Astrocyte of the hippocampus (primary cell): ENCODE measurements at places on chromosomes 7 and 10.

DNA sequence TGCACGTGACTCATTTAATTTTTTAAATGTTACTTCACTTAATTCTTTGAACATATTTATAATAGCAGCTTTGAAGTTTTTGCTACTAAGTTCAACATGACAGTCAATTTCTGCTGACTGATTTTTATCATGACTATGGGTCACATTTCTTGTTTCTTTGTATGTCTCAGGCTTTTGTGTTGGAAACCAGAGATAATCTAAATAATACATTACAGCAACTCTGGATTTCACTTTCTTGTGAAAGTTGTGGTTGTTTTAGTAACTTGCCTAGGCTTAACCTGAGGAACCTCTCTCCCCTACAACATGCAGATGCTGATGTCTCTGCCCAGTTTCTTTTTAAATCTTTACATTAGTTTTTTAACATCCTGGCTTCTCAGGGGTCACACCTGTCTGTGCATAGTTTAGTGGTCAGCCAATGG, 180.8 kb downstream of the CCDC71L start:
- no peak for DNase-seq

GRCh38 chr7:7756577-7756976, 38.2 kb upstream of the RPA3 start:
- no peak for DNase-seq

DNA sequence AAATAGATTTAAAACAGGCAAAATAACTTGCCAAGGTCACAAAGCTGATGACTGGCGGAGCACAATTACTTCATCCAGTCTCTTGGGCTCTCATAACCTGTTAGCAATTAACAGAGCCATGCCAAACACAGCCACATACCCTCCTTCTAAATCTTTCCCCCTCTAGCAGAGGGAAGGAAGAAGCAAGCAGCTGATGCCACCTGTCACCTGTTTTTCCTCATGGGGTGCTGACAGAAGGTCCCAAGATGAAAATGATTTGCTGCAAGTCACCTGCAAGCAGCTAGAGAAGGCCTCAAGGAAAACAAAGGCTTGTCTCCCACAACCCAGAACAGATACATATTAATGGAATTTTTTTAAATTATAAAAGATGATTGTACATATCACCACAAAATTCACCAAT, 117.8 kb downstream of the GFRA1 start:
- no peak for DNase-seq

DNA sequence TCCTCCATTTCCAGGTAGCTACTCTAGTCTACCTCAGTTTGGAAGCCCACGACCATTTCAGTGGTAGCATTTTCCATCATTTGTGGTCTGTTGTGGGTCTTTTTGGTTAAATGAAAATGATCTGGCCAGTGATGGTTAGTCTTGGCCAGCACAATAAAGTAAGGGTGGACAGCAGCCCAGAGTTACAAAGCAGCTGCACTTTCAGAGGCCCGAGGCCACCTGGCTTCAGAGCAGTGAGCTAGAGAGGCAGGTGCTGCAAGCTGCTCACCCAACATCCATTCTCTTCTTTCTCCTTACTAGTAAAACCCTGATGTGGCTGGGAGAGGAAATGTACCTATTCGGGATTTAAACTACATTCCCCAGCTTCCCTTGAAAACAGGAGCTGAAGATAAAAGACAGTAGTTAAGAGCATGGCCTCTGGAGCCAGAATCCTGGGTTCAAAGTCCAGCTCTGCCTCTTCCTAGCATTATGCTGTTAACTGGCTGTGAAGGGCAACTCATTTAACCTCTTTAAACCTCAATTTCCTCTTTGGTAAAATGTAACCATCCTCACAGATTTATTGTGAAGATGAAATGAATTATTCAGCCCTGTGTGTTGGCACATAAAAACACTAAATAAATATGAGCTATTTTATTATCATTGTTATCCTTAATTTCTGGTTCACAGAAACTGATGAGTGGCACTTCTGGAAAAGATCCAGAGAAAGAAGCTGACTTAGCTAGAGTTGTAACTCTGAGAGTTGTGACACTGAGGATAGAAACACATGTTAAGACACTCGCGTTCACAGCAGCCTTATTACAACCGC, 517.4 kb downstream of the PARD3 start:
- peak; percentile 42 for DNase-seq

- no peak for DNase-seq
These were observed 625 bp downstream of the RP9 start for GRCh38 chr7:33108554-33109004.

DNA sequence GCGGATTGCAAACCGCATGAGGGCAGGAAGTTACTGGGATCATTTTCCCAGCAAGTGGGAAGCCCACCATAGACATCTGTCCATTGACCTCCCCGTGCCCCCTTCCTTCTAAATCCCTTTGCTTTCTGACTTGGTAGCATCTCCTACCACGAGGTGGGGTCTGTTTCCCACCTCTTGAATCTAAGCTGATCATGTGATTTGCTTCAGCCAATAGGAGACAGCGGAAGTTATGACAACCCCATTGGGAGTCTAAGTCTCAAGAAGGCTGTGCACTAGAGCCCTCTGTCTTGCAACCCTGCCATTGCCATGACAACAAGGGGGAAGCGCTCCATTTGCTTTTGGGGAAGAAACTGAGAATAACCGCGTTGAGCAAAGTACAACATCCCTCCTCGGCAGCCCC, 39.2 kb upstream of the CARD11 start:
- no peak for DNase-seq

- DNase-seq = no peak
These were observed 4.8 kb upstream of the PDE1C start for GRCh38 chr7:32074787-32075585.

GRCh38 chr10:69051303-69051702, 36.6 kb upstream of the SRGN start:
- no peak for DNase-seq

- DNase-seq = no peak
These were observed 39.4 kb upstream of the PIP4K2A start for GRCh38 chr10:22753786-22754185.

GRCh38 chr7:596819-597182, 77.2 kb upstream of the PDGFA start:
- DNase-seq = no peak

- DNase-seq = peak; percentile 72
These were observed 1.4 kb downstream of the PARD3 start for GRCh38 chr10:34813626-34814222.

DNA sequence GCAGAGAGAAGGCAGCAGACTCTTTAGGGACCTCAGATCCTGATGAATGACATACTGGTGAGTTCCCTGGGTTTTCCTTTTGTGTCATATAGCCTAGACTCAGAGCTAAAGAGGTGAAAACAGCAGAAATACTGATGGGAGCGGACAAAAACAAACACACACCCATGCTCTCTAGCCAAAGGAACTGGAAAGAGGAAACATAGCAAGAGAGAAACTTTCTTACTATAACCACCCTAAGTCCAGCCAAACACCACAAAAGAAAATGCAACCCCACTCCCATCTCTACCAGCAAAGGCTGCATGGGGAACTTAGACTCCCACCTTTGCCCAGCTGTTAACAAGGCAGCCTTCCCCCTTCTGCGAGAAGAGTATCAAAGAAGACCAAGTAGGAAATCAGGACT, 16.3 kb downstream of the GSAP start:
- no peak for DNase-seq

DNA sequence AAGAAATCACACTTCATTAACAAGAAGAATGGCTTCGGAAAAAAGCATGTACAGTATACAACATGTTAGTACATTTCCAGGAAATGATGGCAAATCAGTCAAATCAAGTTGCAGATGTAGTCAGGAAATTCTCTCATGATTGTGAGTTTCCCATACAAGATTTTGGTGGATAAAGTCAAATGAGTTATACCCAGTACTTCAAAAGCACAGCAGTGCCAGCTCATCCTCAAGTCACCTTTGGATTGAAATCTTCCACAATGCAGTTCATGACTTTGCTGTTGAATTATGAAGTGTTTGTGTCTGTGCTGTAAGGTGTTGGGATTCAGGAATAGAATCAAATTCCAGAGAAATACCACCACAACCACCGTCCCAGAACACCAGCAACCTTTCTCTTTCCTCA, 301.3 kb upstream of the BMPER start:
- DNase-seq = no peak

DNA sequence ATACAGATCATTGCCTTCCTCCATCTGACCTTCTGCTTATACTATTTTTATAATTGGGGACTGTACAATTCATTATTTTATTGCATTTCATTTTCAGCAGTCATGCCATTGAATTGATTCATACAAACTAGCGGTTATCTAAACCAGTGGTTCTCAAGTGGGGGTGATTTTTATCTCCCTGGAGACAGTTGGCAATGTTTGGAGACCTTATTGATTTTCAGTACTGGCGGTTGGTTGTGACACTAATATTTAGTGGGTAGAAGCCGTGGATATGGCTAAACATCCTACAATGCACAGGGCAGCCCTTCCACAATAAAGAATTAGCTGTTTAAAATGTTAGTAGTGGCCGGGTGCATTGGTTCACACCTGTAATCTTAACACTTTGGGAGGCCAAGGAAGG, 765.9 kb downstream of the LRMDA start:
- DNase-seq = no peak

DNA sequence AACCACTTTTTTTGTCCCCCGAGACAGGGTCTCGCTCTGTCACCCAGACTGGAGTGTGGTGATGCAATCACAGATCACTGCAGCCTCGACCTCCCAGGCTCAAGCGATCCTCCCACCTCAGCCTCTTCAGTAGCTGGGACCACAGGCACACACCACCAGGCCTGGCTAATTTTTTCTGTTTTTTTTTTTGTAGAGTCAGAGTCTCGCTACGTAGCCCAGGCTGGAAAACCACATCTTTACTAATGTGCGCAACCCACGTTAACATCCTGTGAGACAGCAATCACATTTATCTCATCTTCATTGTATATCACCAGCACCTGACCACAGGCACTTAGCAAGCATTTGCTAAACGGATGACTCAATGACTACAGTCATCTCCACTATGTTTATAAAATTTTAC, 77.8 kb upstream of the ATP6V0A4 start:
- peak; percentile 78 for DNase-seq

GRCh38 chr10:5904227-5904626, 14.2 kb downstream of the FBH1 start:
- DNase-seq = no peak

GRCh38 chr7:30848121-30848855, 63.4 kb upstream of the AQP1 start:
- DNase-seq = no peak
